ENCODE measurements at places on chromosomes 11 and 22. TPM values are rescaled to one million over a fixed set of nuclear protein-coding genes. Genes with fewer than 3 reads are reported as not detected.
A peak's percentile ranks its signal among the peaks of the same experiment; 100 is the strongest.

PRODH gene
- 16.0 TPM for total RNA-seq

TBX10 gene
- total RNA-seq, result not detected

DNA sequence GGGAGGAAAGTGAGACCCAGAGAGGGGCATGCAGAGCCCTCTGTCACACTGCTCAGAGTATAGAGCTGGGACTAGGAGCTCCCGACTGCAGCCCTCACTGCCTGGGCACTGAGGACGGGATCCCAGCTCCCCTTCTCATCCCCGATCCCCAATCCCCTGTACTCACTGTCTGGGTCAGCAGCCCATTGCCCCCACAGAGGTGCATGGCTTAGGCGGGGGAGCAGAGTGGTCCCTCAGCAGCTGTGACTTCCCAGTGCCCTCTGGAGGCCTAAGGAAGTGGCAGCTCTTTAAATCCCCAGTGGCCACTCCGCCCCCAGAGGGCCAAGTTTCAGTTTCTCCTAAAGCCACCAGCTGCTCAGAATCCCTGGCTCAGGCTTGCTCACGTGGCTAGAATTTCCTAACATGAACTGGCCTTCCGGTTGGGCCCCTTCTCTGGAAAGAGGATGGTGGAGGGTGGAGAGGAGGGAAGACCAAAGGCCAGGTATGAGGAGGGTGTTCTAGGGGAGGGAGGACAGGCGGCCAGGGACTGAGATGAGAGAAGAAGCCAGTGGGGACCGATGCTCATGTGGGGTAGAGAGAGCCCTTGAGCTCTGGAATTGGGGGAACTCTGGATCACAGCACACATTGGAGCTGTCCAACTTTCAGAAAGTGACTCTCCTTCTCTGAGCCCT, at the start of gene BATF2:
Gene BATF2 (minus strand): TSS at position 262 of the 671 bp plus-strand sequence. CDS start 57 bp downstream, at position 205.
- H3K4me3 ChIP-seq, result peak within 1 kb of the TSS; percentile 68
- H3K27ac ChIP-seq, result peak within 1 kb of the TSS; percentile 55
- H3K27me3 ChIP-seq, result no peaks in the 10 kb centered on the region

- no peaks in the 10 kb centered on the region for H3K36me3 ChIP-seq
- H3K27ac ChIP-seq, result no peak overlapping the region
- no peaks in the 10 kb centered on the region for H3K27me3 ChIP-seq
- peaks cover 16% of the 10 kb centered on the region for H3K4me1 ChIP-seq
- no peak for DNase-seq
These were observed 34.6 kb downstream of the BBOX1 start for GRCh38 chr11:27075192-27075591.

DNA sequence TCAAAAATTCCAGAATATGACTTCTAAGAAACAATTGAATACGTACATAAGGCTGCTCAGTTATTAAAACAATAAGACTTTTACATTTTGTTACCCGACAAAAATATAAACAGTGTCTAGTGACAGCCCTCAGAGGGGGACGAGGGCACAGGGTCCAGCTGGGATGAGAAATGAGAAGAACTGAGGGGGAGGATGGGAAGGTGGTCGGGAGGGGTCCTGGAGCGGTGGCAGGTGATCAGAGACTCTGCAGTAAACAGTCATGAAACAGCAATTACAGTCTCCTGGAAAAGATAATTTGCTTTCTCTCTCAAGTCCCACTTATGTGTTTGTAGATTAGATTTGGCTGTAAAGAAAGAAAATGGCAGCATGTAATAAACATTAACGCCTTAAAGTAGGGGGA, 56.0 kb downstream of the PACSIN2 start:
- peaks cover 2% of the 10 kb centered on the region for H3K36me3 ChIP-seq
- peak overlapping the region; percentile 26 for H3K27ac ChIP-seq
- peak overlapping the region; percentile 58 for H3K4me3 ChIP-seq
- no peak for DNase-seq
- peaks cover 48% of the 10 kb centered on the region for H3K4me1 ChIP-seq

- no peak overlapping the region for H3K4me3 ChIP-seq
- no peaks in the 10 kb centered on the region for H3K4me1 ChIP-seq
- DNase-seq, result no peak
- no peaks in the 10 kb centered on the region for H3K27me3 ChIP-seq
These were observed 215.2 kb upstream of the NCAM1 start for GRCh38 chr11:112745973-112746372.

DNA sequence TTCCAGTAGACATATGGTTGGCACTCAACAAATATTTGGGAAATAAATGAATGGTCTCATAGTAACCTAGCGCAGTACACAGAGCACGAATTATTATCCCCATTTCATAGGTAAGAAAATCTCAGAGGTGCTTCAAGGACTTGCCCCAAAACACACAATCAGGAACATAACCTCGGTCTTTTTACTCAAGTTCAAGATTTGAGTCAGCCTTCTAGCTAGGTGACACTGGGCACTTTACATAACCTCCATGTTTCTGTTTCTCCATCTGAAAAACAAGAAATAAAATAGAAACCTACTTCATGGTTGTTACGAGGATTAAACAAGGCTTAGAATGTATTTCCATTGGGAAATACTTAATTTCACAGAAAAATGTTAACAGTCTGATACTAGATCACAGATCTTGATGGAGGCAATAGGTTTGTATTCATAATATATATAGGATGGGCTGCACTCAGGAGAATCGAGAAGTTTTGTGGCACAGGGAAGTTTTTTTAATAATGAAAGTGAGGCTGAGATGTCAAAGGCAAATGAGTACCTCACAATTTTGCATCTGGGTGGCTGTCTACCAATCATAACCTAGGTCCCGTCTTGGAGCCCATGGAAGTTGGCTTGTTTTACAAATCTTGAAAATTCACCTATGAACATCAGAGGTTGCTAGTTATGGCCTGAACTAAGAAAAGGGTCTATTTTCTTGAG, 147.4 kb upstream of the ZC3H12C start:
- H3K27me3 ChIP-seq, result no peaks in the 10 kb centered on the region
- no peaks in the 10 kb centered on the region for H3K36me3 ChIP-seq
- no peaks in the 10 kb centered on the region for H3K4me1 ChIP-seq
- no peak for DNase-seq

MAPK8IP1 gene
- total RNA-seq, result 10.4 TPM

LAMTOR1 gene
- 68.1 TPM for total RNA-seq

GRCh38 chr11:7488681-7489080, 3.4 kb downstream of the OLFML1 start:
- H3K27ac ChIP-seq, result no peak overlapping the region
- H3K27me3 ChIP-seq, result no peaks in the 10 kb centered on the region
- no peaks in the 10 kb centered on the region for H3K36me3 ChIP-seq
- no peak overlapping the region for H3K4me3 ChIP-seq

VSIG2 gene
- 2.7 TPM for total RNA-seq

KRTAP5-9 gene
- total RNA-seq, result not detected

DLG2 gene
- total RNA-seq, result 16.4 TPM
